ENCODE measurements at places on chromosomes 16 and 17.

DNA sequence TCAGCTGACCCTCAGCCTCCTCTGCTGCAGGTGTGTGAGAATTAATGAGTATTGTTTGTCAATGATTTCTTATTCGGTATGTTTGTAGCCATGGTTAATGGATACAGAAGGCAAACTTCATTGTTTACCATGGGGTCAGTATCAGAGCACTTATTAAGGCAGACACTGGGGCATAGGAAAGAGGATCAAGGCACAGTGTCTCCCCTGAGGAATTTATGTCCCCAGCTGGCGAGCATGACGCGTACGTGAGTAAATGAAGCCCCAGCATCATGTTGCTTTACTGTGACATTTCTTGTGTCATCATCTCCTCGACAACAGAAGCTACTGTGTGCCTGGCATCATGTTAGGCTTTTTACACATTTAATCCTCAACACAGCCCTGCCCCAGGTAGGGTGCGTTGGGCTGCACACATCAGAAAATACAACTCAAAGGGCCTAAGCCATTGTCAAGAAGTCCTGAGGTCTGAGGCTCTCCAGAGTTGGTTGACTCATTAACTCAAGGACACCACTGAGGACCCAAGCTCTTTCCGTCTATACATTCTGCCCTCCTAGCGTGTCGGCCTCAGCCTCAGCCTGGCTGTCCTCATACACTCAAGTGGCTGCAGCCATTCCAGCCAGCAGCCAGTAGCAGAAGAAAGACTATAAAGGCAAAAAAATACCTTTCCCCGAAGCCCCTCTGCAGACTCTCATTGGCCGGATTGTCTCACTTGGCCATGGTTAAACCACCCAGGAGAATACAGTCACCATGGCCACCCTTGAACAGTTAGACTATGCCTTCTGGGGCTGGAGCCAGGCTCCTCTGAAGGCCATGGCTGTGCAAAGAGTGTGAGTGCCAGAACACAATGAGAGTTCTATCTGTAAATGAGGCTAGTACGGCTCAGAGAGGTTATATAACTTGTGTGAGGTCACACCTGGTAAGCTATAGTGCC is 13.9 kb upstream of the ZCCHC14 start:
- no peak for DNase-seq

- DNase-seq = no peak
These were observed 69.0 kb downstream of the WSB1 start for GRCh38 chr17:27362909-27363308.

DNA sequence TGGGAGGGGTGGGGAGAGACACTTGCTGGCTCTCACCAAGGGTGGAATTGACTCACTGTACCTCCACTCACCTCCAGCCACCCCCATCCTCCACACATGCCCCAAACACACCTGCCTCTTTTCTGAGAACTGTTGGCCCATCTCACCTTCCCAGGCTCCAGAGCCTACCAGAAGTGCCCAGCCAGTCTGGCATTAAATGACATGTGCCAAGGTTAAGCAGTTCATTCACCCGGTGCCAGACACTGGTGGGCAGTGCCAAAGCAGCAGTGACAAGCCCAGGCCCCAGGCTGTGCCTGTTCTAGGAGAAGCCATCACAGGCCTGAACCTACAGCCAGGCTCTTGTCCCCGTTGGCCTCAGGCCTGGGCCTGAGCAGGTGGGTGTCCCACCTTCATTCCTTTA is 11.2 kb downstream of the MVP start:
- DNase-seq = no peak

DNA sequence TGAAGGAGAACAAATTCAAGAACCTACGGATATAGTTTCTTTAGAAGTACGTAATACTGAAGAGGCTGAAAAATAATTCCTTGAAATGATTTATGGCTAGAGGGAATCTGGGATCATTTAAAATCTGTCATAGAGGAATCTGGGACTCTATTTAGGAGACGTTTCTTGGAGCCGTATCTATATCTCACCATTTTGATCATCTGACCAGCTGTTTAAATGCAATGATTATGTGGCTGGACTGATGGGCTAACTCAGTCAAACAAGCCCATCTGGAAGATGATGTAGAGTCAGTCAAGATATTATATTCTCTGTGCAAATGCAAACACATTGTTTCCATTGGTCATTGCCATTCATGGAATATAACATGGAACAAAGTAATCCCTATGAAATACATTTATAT is 467.7 kb upstream of the ZFHX3 start:
- no peak for DNase-seq

All from fibroblast of skin of right quadriceps (primary cell).